Fibroblast of lung (primary cell): ENCODE measurements at places on chromosomes 13 and 19. TPM values are rescaled to one million over a fixed set of nuclear protein-coding genes. Genes with fewer than 3 reads are reported as not detected.

PRX gene
- 3.1 and 3.6 TPM in 2 replicates for total RNA-seq

CGB1 gene
- total RNA-seq, result not detected in 2 replicates

SRRM5 gene
- total RNA-seq, result under 0.01 TPM in 1 of 2 replicates, not detected in the other

ZNF709 gene
- 3.6 and 4.8 TPM in 2 replicates for total RNA-seq

BRSK1 gene
- 3.9 and 5.1 TPM in 2 replicates for total RNA-seq

TMPRSS9 gene
- total RNA-seq, result under 0.01 TPM in 1 of 2 replicates, not detected in the other
